CD4-positive, alpha-beta T cell treated with Interleukin-10 for 1 hour (primary cell): ENCODE measurements at places on chromosomes 12 and 14.

- DNase-seq, result peak; percentile 39
Measured at GRCh38 chr14:89681086-89682018, 264.3 kb upstream of the FOXN3 start.

DNA sequence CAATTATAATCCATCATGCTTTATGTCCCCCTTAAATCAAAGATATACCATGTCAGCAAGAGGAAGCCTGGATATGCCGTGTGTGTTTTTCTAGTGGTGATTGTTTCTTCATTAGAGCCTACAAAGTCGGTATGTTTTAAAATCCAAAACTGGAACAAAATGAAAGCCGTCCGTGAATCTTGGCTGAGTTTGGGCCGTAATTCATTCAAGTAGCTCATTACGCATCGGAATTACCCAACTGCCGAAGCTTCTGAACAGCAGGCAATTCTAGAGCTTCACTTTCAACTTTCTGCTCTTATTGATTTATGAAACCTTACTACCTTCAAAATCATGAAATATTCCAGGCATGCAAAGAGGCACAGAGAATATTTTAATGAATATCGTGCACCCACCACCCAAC, 224.7 kb downstream of the AACS start:
- DNase-seq, result no peak

GRCh38 chr14:106657460-106657859, 1131.1 kb downstream of the TMEM121 start:
- peak; percentile 68 for DNase-seq

DNA sequence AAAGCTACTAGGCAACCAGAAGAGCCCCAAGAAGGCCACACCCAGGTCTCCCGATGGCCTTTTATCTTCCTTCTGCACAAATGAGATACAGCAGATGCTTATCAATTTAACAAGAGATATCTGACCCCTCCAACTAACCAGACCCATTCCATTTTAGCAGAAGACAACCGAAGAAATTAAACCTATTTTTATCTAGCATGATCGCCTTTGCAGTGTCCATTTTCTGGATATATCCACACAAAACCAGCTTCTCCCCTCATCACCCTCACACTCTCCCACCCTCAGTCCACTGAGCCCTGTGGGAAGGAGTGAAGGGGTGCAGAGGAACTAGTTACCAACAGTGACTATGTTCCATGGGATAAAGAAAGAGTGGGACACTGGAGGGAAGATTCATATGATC, 20.9 kb upstream of the DHRS4 start:
- DNase-seq, result no peak

GRCh38 chr12:93733928-93734327, 56.8 kb downstream of the CRADD start:
- DNase-seq, result no peak

- no peak for DNase-seq
Measured at GRCh38 chr14:26606729-26607312, 9.0 kb upstream of the NOVA1 start.

DNA sequence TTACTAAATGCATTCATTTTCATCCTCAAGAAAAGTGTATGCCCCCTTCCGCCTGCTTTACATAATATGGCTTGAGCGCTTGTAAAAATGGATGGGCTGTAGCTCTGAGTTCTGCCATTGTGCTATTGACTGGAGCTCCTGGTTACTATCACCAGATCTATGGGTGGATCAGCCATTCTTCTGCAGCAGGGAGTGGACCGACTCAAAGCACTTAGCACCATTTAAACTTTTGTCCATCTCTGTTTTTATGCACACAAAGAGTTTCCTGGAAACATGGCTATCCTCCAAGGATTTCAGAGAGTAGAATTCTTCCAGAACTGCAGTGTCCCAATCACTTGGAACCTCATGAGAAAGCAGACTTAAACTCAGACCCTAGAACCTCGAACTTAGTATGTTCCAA, 4.5 kb upstream of the NUMB start:
- no peak for DNase-seq

DNA sequence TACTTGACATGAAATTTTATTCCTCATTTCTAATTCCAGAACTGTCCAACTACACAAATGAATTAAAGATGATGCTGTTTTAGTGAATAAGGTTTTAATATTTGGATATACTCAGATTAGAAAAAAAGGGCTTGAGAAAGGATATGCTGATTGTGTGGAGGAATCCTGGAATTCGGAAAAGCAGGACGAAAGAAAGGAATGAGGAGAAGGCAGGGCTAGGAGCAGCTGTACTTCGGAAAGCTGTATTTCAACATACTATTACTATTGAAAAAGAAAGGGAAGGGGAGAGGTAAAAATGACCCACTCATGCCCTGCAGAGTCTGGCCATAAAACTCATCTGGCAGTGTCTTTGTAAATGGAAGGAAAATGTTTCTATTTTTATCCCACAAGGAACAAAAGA, 63.1 kb upstream of the PLBD1 start:
- no peak for DNase-seq

GRCh38 chr14:42187846-42188245, 581.2 kb downstream of the LRFN5 start:
- no peak for DNase-seq

GRCh38 chr14:99186956-99187690, 84.9 kb downstream of the BCL11B start:
- DNase-seq, result no peak

DNA sequence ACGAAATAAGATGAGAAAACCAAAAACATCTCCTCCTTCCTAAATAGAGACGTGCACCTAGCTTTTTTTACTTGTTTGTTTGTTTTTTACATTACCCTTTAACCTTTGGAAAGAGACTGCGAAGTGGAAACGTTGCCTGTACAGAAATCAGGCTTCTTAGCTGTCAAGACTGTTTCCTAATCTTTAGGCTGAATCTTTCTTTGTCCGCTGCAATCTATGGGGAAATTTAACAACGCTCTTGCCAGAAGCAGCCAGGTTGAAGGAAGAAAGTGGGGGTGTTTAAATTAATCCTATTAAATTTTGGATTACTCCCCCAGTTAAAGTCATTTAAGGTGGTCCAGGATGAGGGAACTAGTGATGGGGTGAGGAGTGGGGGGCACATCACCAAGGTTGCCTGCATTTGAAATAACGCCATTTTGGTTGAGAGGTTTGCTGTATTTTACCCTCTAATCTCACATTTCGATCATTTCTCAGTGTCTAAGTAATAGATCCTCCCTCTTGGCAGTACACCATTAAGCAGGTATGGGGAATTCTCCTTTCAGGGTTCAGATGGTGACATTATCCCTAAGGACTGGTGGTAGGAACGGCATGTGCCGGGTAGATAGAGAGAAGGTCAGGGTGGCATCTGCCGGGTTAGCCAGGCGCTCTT, 2.6 kb downstream of the FLRT2 start:
- DNase-seq, result no peak

DNA sequence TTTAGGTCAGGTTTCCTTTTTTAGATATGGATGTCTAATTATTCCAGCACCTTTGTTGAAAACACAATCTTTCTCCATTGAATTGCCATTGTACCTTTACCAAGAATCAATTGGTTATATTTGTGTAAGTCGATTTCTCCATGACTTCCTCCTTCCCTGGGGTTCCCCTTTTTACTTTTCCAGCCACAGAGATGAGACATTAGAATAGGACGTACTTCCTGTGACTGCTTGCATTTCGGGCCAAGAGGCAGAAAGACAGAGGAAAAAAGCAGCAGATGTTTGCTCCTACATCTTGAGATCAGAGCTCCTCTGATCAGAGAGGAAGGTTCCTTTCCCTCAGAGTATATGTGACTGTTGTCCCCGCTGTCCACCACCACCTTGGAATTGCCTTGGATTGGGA, 453.7 kb upstream of the RGS6 start:
- DNase-seq, result peak; percentile 16

DNA sequence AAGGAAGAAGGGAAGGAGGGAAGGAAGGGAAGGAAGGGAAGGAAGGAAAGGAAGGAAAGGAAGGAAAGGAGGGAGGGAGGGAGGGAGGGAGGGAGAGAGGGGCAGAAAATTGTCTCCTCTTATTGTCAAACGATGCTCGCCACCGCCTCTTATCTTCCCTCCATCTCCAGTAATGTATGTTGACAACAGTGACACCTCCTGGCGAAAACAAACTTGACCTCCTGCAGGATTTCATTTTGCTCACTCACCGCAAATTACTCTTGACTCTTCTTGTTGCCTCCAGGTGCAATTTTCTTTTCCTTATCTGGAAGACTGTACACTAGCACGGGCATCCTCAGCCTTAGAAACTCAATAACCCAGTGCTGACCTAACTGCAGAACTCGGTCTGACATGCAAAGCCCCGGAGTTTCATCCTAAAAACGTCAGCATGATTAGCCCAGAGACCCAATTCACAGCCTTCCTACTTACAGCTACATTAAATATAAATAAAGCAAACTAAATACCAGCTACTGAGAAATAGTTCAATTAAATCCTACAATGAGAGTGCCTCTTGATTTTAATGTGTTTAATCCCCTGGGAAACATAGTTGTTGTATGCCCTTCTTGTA, 512.4 kb upstream of the TMPO start:
- peak; percentile 8 for DNase-seq

- no peak for DNase-seq
Measured at GRCh38 chr12:100473716-100474150, at the start of gene NR1H4. TSS of gene NR1H4 (plus strand) at chr12:100473866. CDS start at chr12:100493324, 19,458 bp downstream.

GRCh38 chr14:40417777-40418401, 985.7 kb upstream of the FBXO33 start:
- DNase-seq, result peak; percentile 1

DNA sequence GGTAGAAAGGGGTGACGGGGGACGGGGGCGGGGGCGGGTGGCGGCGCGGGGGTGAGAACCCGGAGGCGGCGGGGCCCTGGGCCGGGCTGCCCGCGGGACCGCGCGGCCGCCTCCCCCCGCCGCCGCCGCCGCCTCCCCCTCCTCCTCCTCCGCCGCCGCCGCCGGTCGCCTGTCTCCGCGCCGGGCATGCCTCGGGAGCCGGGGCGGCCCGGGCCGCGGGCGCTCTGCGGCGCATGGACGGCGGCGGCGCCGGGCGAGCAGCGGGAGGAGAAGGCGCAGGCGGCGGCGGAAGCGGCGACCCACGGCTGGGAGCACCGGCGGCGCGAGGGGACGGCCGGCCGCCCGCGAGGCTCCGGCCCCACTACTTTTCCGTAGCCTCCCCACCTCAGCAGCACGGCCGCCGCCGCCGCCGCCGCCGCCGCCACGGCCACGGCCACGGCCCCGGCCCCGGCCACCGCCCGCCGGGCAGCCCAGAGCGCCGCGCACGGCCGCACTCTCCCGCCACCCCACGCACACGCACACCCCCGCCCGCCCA, at the start of gene NPAS3:
Gene NPAS3 (plus strand): TSS at position 161 of the 535 bp plus-strand sequence.
- no peak for DNase-seq

- DNase-seq, result peak; percentile 49
Measured at GRCh38 chr12:109994401-109995175, 1.6 kb downstream of the GIT2 start.

- no peak for DNase-seq
Measured at GRCh38 chr12:3920351-3921150, 47.4 kb upstream of the PARP11 start.

GRCh38 chr12:99453836-99454538, 193.6 kb upstream of the GARIN6 start:
- no peak for DNase-seq

- DNase-seq, result no peak
Measured at GRCh38 chr12:130557886-130558765, 158.0 kb downstream of the RIMBP2 start.

GRCh38 chr14:68217791-68218340, 398.3 kb downstream of the RAD51B start:
- DNase-seq, result no peak

DNA sequence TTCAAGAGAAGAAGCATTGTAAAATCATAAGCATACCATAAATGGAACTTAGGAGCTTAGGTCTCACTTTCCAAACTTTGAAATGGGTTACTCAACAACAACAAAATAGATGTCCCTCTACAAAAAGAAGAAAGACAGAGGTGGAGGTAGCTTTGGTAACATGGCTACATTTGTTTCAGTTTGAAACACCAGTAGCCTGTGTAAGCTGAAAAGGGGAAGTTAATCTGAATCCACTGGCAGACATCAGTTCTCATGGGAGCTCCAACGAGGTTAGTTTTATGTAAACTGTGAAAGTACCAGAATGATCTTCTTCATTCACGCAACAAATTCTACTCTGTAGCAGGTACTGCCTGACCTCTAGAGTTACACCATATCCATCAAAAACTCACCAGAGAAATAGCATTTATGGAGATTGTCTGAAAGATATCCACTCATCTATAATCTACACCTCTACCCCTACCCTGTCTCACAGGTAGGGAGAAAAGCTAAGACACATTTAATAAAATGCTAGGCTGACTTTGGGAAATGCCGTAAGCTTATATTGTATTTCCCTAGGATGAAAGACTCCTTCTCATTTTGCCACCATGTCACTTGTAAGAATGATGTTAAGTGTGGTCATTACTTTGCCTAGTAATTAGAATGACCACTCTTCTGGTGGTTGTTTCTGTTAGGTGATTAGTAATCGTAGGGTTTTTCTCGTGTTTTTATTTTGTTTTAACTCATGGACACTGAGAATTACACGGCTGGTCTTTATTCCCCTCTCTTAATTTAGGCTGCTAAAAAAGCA, 224.1 kb downstream of the ASCL1 start:
- DNase-seq, result no peak

GRCh38 chr12:13094367-13094766, 9.1 kb downstream of the GSG1 start:
- DNase-seq, result no peak

DNA sequence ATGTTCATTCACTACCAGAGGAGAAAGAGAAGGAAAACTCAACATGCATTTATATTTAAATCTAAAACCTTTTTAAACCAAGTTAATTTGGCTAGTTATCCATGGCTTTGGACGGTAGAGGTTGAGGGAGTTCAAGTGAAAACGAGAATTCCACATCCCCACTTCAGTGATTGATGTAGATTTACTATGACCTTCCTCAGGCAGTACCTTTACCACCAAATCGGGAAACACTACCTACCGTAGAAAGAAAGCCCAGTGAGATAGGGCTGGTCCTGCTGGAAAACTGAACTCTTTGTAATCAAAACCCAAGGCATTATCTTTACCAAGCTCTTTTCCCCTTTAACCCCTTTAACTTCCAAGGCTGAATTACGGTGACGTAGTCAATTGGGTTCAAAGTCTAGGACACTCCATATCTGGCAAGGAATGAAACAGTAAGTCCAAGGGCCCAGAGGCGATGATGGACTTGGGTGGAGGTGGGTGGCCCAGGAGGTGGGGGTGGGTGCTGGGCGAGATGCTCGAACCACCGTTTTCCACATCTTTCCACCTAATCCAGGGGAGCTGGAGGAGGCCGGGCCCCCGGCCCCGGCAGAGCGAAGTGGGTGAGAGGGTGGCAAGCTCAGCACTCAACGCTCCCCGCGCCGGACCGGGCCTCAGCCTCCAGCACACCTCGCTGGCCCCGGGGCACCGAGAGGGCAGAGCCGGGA, 618 bp downstream of the SEC23A start:
- peak; percentile 25 for DNase-seq

DNA sequence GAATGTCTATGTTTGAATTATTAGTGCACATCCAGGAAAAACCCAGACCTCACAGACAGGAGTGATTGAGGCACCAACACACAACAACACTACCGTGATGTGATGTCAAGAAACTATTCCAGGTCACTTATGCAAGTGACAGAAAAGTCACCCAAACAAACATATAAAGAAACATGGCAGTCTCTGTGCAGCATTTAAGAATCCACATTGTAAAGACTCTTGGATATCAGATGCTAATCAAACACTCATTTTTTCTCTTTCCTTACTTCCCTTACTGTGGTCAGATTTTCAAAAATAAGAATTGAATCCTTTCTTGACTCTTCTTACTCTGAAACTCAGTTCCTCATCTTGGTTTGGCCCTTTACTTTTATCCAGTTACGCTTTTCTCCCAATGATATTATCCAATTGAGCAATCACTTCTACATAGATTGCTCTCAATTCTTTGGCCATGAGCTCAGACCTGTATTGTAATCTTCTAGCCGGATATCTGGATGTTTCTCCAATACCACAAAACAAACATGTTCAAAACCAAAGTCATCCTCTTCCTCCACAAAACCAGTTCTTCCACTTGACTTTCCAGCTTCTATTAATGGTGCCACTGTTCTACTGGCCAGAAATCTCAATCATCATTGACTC, 115.4 kb downstream of the DUSP6 start:
- no peak for DNase-seq
